Left lobe of liver (tissue), 2 donors: ENCODE measurements at places on chromosomes 5 and 9. TPM values are rescaled to one million over a fixed set of nuclear protein-coding genes. Genes with fewer than 3 reads are reported as not detected.
A peak's percentile ranks its signal among the peaks of the same experiment; 100 is the strongest.

TXNDC8 gene
- not detected for total RNA-seq

PDE6A gene
- not detected for total RNA-seq

- DNase-seq, result peak; percentile 68
These were observed 124.2 kb downstream of the TLE1 start for GRCh38 chr9:81565144-81565543.

DNA sequence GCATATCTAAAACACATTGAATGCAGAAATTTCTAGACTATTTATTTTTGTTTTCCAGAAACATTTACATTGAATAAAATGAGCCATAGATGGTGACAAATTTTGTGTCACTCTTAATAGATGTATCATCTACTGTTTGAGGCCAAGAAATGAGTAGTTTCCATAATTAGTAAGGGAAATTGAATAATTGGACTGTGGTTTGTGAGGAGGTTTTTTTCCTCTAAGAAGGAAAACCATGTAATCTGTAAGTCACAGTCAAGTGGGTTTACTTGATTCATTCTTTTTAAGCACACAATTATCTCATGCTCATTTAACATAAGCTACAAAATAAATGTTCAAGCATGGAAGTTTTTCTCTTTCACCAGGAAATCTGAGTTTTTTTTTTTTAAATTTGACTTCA, 876.4 kb downstream of the NR2F1-AS1 start:
- no peak for DNase-seq

GRCh38 chr9:133686642-133687575, 50.7 kb downstream of the DBH start:
- DNase-seq, result no peak

GRCh38 chr9:137426018-137426681, 3.0 kb downstream of the NOXA1 start:
- DNase-seq, result no peak

- DNase-seq, result peak; percentile 96
These were observed 5.9 kb downstream of the ABCA2 start for GRCh38 chr9:137021979-137022661.
